ENCODE measurements at places on chromosomes 12 and 14. TPM values are rescaled to one million over a fixed set of nuclear protein-coding genes. Genes with fewer than 3 reads are reported as not detected.

Gene GNB3
- 0.53 TPM for total RNA-seq

Gene TNFRSF1A
- total RNA-seq: 47.0 TPM

Gene INTS13
- 19.7 TPM for total RNA-seq

Gene LRRC10
- not detected for total RNA-seq

Gene EVL
- 6.1 TPM for total RNA-seq

Gene RNU4-1
- total RNA-seq: 564 TPM

Gene KCNH5
- total RNA-seq: under 0.01 TPM

Gene AKAP5
- total RNA-seq: 0.13 TPM

Gene LMNTD1
- total RNA-seq: not detected

Gene IL22
- not detected for total RNA-seq

Gene RPGRIP1
- not detected for total RNA-seq

Gene CCDC177
- not detected for total RNA-seq

Gene TAS2R7
- total RNA-seq: not detected

Gene RASAL1
- total RNA-seq: 0.26 TPM

Gene PRIMA1
- not detected for total RNA-seq

Gene ESPL1
- total RNA-seq: 0.26 TPM

Data from bronchial epithelial cell (primary cell).